Stimulated activated CD4-positive, alpha-beta T cell treated with anti-CD3 and anti-CD28 coated beads, Interleukin-12 subunit alpha, Interleukin-12 subunit beta, amount 100 ng/mL, for 4 hours (primary cell): ENCODE measurements at places on chromosomes 2 and 18.

GRCh38 chr2:68968221-68968620 is 6.2 kb upstream of the GKN1 start:
- DNase-seq = no peak

GRCh38 chr2:100882645-100883613 is 63.0 kb downstream of the NPAS2 start:
- no peak for DNase-seq

GRCh38 chr2:234917211-234917975 is 34.4 kb upstream of the SH3BP4 start:
- no peak for DNase-seq

DNA sequence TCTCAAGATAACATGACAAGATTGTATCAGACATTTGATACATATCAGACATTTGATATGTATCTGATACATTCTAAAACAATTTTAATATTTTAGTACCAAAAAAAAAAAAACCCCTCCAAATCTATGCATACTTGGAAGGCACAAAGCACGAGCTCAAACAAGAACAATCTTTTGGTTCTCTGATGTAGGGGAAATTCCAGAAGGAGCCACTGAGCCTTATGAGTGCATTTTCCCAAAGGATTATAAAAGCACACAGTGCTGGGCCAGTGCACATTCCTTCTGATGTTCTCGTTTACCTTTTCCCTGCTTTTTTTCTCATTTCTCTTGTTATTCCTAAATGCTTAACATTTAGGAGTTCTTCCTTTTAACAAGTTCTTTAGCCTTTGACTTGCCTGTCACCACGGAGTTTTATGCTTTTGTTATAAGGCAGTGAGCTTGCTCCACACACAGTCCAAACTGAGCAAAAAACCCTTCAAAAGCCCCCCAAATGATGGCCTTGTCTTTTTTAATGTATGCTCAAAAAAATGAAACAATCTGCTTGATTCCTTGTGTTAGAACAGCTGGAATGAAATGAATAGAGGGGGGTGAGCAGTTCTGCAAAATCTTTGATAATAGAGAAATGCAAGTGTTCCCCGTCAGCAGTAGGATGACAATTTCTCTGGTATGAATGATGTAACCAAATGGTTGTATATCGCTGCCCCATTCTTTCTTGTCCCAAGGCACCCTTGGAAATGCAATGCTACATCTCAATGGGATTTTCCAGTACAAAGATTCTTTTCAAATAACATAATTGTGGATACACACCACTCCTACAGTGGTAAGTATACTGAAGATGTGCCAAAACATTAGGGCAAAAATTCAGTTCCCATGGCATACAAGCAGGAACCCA is 597.2 kb upstream of the ZEB2 start:
- DNase-seq = no peak

- no peak for DNase-seq
Observed at GRCh38 chr18:35117951-35118411, 76.8 kb downstream of the MAPRE2 start.

GRCh38 chr2:172470958-172471922 is 43.9 kb downstream of the ITGA6 start:
- DNase-seq = no peak

GRCh38 chr2:16584824-16585540 is 80.7 kb downstream of the CYRIA start:
- DNase-seq = no peak

GRCh38 chr2:28729698-28730097 is 21.9 kb upstream of the PPP1CB start:
- DNase-seq = no peak

DNA sequence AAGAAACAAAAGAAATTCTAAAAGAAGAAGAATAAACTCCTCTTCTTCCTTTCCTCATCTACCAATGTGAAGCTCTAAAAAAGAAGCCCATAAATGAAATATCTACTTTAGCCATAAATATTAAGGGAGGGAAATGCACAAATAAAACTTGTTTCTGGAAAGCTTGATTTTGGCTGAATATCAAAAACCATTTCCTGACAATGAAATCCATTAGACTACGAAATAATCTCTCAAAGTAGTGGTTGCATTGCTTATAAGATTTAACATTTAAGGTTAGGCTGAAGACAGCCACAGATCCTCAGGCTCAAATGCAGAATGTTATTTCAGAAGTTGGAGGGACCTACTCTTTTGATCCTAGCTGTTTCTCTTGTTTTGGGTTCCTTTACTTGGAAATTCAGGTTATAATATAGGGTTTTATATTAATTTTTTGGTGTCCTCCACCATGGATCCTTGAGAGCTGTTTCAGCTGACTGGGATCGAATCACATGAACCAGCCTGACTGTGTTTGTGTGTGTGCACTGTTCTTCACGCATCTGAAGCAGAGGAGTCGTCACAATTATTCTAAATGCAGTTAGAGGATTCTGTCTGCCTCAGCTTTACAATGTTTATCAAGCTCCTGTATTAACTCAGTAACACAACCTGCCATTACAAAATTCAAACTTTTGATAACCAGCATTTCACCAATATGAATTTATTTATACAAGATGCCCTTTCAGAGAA is 474.8 kb downstream of the ARHGAP15 start:
- DNase-seq = no peak

- DNase-seq = no peak
Observed at GRCh38 chr2:165969227-165969626, 15.7 kb upstream of the TTC21B start.

- no peak for DNase-seq
Observed at GRCh38 chr2:27887111-27887510, 3.1 kb downstream of the RBKS start.

DNA sequence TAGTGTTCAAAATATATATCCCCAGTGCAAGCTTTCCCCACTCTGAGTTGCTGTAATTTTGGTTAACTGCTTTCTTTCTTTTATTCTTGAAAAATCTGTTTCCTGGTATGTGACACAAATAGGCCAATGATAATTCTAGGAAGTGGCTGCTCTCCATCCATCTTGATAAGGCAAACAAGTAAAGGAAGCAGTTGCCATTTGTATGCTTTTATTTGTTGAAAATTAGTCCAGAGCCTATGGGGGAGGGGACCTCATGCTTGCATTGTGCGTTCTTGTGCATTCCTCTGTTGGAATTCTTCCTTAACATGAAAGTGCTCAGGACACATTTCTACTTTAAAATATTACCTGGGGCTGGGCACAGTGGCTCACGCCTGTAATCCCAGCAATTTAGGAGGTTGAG is 111.2 kb upstream of the FSHR start:
- DNase-seq = no peak

DNA sequence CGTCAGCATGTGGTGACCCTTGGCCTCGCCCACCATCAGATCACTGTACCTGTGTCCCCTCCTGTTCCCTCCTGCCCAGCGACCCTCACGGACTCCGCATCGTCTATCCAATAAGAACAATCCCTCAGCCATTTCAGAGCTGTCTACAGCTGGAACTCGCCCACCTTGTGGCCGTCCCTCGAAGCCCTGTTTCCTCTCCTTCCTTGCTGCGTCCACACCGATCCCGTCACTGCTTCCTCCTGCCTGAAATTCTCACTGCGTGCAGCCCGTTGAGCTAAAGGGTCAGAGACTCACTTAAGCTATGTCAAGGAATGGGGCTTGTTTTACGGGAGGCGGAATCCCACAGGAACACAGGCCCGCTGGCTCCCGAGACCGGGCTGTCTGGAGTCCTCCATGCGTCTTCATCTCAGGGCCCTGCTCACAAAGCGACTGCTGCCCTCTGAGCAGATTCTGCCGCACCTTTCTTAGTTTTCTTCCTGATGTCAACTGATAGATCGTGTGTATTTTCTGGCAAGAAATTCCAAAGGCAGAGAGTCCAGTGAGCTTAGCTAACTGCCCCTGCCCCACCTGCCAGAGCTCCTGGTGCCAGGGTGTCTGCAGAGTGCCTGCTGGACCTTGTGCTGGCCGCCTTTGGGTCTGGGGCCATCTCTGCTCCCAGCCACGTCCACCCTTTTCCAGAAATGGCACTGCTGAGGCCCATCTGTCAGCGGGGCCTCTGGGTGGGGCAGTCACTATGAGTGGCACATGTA is 35.3 kb downstream of the KLHL29 start:
- DNase-seq = no peak

DNA sequence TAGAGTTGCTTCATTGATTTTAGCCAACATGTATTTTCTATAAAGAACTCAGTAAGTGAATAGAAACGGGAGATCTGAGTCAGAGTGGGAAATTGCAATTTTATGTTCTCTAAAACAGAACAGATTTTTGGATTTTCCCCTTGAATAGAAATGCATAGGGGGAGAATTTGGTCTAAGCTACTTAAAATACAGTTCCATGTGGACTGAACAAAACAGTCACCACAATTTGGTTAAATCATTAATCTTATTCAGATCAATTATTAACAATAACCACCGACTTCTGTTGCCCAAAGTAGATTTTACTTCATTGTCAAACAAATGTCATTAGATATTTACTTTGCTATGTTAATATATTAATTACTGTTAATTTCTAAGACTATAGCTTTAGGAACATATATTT is 107.7 kb downstream of the SCG2 start:
- no peak for DNase-seq

DNA sequence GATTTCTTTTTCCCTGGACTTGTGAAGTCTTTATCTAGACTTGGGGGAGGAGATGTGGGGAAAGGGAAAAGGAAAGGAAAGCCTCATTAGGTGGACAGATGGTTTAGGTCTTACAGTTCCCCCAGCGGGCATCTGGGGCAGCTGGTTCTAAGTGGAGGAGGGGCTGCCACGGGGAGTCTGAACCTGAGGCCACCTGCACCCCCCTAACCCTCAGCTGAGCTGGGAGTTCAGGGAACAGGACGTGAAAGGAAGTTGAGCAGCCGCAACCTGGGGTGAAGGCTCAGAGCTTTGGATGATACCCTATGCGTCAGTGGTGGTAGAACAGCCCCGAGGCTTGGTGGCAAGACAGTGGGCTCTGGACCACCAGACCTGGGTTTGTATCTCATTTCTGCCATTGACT is 26.8 kb downstream of the ITM2C start:
- DNase-seq = no peak

GRCh38 chr2:143223556-143223955 is 94.3 kb downstream of the ARHGAP15 start:
- DNase-seq = no peak

DNA sequence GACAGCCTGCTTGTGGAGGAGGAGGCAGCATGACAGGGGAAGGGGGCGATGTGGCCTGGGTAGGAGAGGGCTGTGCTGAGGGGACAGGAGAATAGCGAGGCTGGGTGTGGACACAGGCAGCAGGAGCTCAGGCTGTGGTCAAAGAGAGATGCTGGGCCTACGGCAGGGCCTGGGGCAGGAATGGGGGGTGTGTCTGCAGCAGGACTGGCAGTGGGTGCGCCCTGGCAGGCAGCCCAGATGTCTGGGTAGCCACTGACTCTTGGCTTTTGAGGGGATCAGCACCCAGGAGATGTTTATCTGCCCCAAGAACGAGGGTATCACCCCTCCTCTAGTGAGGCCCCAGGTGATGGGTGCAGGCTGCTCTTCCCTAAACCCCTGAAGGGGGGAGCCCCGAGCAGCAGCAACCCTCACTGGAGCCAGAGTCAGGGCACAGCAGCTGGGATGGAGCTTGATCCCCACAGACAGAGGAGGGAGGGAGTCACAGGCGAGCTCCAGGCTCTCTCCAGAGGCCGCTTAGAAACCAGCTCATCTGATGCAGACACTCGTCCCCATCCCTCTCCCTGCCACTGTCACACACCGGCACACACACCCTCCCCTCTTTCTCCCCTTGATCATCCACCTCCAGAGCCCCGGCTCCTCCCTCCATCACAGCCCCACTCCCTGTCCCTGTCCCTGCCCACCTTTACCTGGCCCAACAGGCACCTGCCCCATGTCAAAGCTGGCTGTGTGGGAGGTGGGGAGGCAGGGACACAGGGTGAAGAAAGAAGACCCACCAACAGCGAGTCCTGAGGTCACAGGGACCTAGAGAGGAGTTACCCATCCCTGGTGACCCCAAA is 29.8 kb upstream of the TNS1 start:
- no peak for DNase-seq

- no peak for DNase-seq
Observed at GRCh38 chr2:236748385-236748784, 178.8 kb downstream of the ACKR3 start.

DNA sequence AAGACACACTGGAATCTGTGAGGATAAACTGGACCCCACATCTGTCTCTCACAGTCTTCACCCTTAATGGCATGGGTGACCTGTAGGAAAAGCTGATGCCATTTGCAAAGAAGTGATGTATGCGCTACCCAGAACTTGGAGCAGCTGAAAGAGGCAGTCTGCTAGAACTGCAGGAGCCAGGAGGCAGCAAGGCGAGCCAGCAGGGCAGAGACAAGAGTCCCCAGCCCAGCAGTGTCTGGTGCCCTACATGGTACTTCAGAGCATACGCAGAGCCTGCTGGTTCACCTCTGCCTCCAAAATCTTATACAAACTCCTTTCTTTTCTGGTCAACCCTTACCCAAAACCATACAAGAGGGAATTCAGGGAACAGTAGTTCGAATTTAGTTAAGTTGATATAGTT is 683.1 kb upstream of the RAB6C start:
- DNase-seq = no peak

GRCh38 chr18:73007195-73007914 is 139.6 kb upstream of the NETO1 start:
- no peak for DNase-seq

- no peak for DNase-seq
Observed at GRCh38 chr2:77228391-77228790, 293.8 kb downstream of the LRRTM4 start.

DNA sequence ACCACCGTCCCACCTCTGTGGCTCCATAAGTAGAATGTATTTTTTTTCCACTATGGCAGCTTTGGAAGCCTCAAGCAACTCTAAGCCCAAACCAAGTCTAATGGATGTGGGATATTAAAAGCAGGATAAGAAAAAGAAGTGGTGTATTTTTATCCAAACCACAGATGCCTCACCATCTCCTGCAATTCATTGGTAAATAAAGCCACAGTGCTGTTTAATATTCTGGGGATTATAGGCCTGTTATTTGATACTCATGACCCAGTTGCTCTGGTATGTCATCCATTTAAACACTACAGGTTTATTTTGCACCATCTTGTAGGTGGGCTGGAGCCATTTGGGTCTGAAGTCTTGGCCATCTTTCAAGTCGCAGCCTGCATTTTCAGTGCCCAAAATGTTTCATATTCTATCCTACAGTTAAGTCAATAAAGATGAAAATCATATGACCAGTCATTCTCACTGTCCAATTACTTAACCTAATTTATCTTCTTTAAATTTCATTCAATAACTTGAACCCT is 279.5 kb upstream of the EPHA4 start:
- no peak for DNase-seq

DNA sequence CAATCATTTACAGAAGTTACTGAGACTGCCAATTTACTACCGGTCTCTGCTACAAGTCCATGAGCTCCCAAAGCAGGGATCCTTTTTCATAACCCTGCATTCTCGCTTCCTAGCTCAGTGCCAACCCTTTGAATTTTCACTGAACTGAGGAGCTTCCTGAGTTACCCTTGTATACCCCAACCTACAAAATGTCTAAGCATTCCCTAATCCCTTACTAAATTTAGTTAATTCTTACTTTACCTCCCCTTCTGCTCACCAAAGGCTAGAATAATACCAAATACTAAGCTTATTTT is 9.6 kb downstream of the MAT2A start:
- no peak for DNase-seq
